ENCODE measurements at places on chromosomes 6 and 20. TPM values are rescaled to one million over a fixed set of nuclear protein-coding genes. Genes with fewer than 3 reads are reported as not detected.

DNA sequence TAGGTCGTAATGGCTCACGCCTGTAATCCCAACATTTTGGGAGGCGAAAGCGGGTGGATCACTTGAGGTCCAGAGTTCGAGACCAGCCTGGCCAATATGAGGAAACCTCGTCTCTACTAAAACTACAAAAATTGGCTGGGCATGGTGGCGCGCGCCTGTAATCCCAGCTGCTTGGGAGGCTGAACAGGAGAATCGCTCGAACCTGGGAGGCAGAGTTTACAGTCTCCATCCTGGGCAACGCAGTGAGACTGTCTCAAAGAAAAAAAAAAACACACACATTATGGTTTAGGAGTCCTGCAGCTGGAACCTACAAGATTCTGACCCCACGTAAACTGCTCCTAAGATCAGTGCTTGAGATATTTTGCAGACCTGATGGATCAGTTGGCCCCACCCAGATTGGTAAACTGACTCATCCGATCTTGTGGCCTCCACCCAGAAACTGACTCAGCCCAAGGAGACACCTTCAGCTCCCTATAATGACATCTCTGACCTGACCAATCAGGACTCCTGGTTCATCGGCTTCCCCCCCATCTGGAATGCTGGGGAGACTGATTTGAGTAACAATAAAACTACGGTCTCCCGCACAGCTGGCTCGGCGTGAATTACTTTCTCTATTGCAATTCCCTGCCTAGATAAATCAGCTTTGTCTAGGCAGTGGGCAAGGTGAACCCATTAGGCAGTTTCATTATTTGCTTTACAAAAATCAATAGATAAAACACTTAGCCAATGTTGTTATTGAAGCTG is 96.2 kb upstream of the BTN3A2 start:
- H3K4me1 ChIP-seq, result peaks cover 37% of the 10 kb centered on the region
- H3K36me3 ChIP-seq, result no peaks in the 10 kb centered on the region
- DNase-seq, result no peak
- no peak overlapping the region for H3K4me3 ChIP-seq

The PLN gene
- total RNA-seq, result 1.3 TPM

GRCh38 chr6:21971541-21971940 is 325.3 kb downstream of the PRL start:
- DNase-seq, result no peak
- no peaks in the 10 kb centered on the region for H3K27me3 ChIP-seq
- H3K4me1 ChIP-seq, result peaks cover 37% of the 10 kb centered on the region
- no peaks in the 10 kb centered on the region for H3K36me3 ChIP-seq
- H3K27ac ChIP-seq, result no peak overlapping the region

GRCh38 chr6:894274-894673 is 201.3 kb upstream of the EXOC2 start:
- no peak overlapping the region for H3K4me3 ChIP-seq
- no peaks in the 10 kb centered on the region for H3K36me3 ChIP-seq
- H3K27me3 ChIP-seq, result no peaks in the 10 kb centered on the region
- H3K27ac ChIP-seq, result no peak overlapping the region
- no peaks in the 10 kb centered on the region for H3K4me1 ChIP-seq

GRCh38 chr6:128464790-128465189 is 55.6 kb downstream of the PTPRK start:
- no peaks in the 10 kb centered on the region for H3K36me3 ChIP-seq
- no peaks in the 10 kb centered on the region for H3K4me1 ChIP-seq
- no peak overlapping the region for H3K4me3 ChIP-seq
- H3K27me3 ChIP-seq, result no peaks in the 10 kb centered on the region
